ENCODE measurements at places on chromosomes 2 and 18. TPM values are rescaled to one million over a fixed set of nuclear protein-coding genes. Genes with fewer than 3 reads are reported as not detected.

Gene OR6B2
- total RNA-seq = not detected

Gene TNFRSF11A
- total RNA-seq = 0.08 TPM

Gene GBX2
- total RNA-seq = not detected

Gene LRATD1
- not detected for total RNA-seq

Gene OSR1
- not detected for total RNA-seq

Gene HMSD
- total RNA-seq = not detected

Gene SOX11
- total RNA-seq = not detected

Gene CDK15
- not detected for total RNA-seq

Gene CNTNAP5
- total RNA-seq = not detected

Gene SPIRE1
- total RNA-seq = 3.5 TPM

Gene UCN
- total RNA-seq = 5.9 TPM

Gene TRMT61B
- 22.8 TPM for total RNA-seq

Gene HOXD1
- total RNA-seq = not detected

Data from naive thymus-derived CD8-positive, alpha-beta T cell (primary cell).